Stimulated activated CD4-positive, alpha-beta T cell treated with anti-CD3 and anti-CD28 coated beads, Interleukin-1b, Interleukin-23, amount 100 ng/mL, for 1 hour (primary cell): ENCODE measurements at places on chromosomes 12 and 14.

DNA sequence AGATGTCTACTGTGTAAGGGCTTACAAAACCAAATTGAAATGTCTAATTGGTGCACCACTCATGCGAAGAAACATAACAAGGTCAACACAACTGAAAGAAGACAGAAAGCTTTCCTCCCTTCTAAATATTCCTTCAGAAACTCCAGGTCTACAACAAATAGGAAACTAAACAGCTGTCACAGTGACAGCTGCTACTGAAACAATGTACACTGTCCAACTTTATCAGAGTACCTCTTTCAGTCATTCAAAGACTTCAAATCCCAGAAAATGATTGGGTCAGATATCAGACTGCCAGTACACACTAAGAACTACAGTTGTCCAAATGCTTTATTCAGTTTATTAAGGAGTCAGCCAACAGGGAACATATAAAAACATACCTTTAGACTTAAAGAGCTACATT is 35.2 kb downstream of the CEP128 start:
- DNase-seq, result no peak

- no peak for DNase-seq
Observed at GRCh38 chr14:89165189-89166181, 251.5 kb downstream of the FOXN3 start.

GRCh38 chr12:88544991-88545980 is 35.0 kb downstream of the KITLG start:
- DNase-seq, result no peak

- no peak for DNase-seq
Observed at GRCh38 chr12:19507823-19508222, 68.5 kb downstream of the AEBP2 start.

GRCh38 chr14:92958373-92959188 is 35.6 kb downstream of the CHGA start:
- DNase-seq, result no peak

DNA sequence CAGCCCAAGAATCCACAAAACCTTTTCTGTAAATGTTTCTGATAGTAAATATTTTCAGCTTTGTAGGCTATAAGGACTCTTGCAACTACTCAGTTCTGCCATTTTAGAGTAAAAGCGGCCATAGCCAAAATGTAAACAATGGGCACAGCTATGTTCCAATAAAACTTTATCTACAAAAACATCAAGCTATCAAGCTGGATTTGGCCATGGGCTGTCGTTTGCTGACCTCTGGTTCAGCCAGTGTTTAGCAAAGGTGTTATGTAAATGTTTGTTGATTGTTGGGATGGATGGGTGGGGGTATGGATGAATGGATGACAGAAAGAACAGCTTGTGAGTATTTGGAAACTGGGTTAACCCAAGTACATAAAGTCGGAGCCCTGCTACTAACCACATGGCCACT is 111.1 kb upstream of the VRK1 start:
- DNase-seq, result no peak

DNA sequence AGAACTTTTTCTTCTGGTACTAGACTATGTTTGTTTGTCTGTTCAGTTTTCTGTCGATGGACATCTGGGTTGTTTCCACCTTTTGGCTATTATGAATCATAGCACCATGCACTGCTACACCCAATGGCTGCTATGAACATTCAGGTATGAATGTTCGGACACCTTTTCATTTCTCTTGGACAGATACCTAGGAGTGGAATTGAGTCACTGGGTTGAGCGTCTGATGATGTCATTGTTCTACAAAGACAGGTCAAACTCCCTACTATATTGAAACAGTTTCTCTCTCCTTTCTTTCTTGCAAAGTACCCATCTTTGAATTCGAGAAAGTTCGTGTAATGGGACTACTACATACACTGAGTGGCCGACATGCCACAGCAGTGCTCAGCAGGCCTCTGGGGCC is 44.7 kb downstream of the KCTD10 start:
- no peak for DNase-seq

GRCh38 chr12:23569356-23569755 is 380.1 kb downstream of the SOX5 start:
- DNase-seq, result no peak

GRCh38 chr12:54697851-54698250 is 49.7 kb upstream of the DCD start:
- DNase-seq, result no peak

DNA sequence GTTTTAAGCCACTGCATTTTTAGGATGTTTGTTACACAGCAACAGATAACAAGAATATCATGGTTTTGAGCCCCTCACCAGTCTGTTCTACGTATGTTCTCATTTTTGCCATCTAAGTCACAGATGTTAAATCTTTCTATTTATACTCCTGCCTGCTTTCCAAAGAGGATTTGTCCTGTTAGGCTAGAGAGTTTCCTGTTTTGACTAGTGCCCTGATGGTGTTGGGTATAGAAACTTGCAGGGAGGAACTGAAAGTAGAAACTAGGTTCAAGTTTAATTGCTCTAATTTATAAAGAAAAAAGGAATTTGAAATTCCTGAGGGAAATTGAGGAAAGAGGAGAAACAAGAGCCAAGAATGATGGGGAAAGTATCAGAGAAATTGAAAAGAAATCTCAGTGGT is 74.4 kb upstream of the COCH start:
- no peak for DNase-seq

DNA sequence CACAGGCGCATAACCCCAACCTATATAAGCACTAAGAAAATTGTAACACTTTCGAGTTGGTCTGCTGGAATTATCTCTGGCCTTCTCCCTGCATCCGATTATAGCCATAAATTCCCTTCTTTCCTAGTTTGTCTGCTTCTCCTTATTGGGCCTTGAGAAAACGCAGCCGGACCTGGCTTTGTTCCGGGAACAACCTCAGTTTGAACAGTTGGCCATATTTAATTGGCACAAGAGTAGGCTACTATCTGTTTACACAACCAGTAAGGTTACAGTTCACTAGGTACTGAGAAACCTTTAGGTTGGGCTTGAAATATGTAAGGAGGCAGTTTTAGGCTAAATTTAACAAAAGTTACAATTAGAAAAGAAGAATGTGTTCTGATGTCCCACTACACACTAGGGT is 176.1 kb downstream of the IPO8 start:
- DNase-seq, result no peak

- DNase-seq, result peak; percentile 86
Observed at GRCh38 chr12:121789800-121790728, 3.4 kb downstream of the RHOF start.

DNA sequence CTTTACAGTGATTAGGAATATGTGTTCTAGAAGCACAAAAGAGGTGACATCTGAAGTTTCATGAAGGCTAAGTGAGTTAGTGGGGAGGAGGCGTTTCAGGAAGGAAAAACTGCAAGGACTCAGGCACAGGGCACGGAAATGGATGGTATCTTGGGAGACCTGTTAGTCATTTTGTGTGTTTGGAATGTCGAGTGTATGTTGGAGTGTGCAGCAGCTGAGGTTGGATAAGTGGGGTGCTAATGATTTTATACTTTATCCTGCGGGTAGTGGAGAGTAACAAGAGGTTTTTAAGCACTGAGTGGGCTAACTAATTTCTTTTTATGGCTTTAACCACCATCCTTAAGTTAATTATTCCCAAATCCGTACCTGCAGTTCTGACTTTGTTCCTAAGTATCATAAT is 571.5 kb upstream of the FBXO33 start:
- DNase-seq, result no peak

DNA sequence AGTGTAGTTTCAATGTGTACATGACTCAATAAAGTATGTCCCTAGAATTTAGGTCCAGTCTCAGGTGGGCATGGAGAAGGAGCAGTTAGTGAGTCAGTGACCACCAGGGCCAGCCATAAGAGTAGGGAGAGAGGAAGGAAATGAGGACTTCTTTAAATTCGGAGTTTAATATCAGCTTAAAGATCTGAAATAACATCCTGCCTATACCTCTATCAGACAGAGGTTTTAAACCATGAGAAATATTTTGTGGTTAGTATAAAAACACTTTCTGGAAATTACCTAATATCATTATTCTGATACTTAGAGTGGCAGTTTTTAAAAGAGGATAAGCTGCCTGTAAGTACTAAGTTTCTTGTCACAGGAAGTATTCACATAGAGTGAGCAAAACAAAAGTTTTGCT is 61.7 kb upstream of the ST8SIA1 start:
- no peak for DNase-seq

DNA sequence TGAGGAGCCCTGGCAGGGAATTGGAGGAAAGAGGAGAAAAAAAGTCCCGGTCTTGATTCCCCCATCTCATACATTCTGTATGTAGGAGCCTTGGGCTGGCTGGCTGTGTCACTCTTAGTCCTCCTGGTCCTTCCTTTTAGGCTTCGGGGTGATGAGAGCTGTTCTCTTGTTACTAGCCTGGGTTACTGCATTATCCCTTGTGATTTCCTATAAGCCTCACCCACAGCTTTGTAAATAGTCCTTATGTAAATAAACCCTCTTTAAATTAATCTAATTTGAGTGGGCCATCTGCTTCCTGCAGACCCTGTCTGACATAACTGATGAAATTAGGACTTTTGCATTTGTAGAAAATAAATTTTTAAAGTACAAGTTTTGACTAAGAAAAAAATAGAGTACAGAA is 19.2 kb downstream of the DNM1L start:
- no peak for DNase-seq

GRCh38 chr14:68486033-68486732 is 306.7 kb downstream of the ZFP36L1 start:
- no peak for DNase-seq

- DNase-seq, result no peak
Observed at GRCh38 chr14:72597252-72598233, 296.4 kb downstream of the DPF3 start.

DNA sequence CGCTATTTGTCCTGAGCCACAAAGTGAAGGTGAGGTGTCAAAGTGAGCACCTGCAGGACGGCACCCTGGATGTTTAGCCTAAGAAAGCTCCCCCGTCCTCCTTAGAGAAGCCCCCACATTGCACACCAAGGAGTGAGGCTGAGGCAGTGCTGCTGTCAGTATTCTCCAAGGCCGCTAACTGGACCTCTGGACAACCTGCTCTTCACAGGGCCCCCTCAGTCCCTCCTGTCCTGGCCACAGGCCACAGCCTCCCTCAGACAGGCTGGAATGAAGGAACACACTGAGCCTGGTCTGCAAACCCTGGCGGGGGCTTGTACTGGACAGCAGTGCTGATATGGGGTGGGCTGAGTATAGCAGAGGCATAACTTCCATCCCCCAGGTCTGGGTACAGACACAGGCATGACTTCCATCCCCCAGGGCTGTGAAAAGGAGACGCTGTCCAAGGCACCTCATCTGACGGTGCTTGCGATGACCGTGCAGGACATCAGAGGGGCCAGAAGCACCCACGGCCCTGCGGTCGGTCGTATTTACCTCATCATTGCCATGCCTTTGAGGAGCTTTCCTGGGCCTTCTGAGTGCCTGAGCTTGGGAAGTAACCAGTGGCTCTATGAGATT is 82.4 kb upstream of the DIO3 start:
- no peak for DNase-seq

- DNase-seq, result no peak
Observed at GRCh38 chr12:85394809-85395208, 114.8 kb downstream of the ALX1 start.

GRCh38 chr14:74492776-74493342 is at the start of gene NPC2:
NPC2 (minus strand) TSS chr14:74493305; CDS start chr14:74493274, 31 bp downstream.
- DNase-seq, result no peak
